Forelimb muscle (tissue), 1 donor: ENCODE measurements at places on chromosomes 11 and 22.

GRCh38 chr11:19976281-19976941 is 183.9 kb downstream of the DBX1 start:
- no peak for DNase-seq

DNA sequence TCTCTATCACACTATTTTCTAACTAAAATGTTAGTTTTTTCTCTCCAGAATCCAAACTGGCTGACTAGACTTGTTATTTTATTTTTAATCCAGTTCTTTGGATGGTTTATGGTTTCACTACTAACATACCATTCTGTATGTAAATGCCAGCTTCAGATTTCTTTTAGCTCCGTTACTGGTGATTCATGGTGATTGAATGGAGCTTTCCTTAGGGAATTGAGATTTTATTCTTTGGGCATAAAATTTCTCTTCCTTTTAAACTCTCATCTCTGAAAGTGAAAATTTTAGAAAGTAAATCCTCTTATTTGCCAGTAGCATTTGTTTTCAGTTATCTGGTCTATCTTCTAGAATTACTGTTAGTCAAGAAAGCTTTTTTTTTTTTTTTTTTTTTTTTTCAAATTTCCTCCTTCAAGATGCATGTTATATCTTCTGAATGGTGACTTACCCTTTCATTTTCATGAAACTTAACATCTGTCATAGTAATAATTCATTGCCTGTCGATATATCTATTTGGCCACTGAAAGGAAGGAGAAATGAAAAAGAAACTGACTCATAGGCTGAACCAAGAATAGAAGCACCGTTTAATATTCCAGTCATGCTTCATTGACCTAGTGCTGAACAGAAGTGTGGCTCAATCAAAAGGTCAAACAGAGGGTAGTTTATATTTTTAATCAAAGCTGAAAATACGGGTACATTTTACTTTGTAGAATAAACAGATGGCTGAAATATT is 6.4 kb downstream of the ENDOD1 start:
- no peak for DNase-seq

- DNase-seq, result no peak
These were observed 17.1 kb downstream of the MAFF start for GRCh38 chr22:38218661-38219622.

GRCh38 chr11:34155757-34156062 is 50.3 kb downstream of the NAT10 start:
- DNase-seq, result no peak

DNA sequence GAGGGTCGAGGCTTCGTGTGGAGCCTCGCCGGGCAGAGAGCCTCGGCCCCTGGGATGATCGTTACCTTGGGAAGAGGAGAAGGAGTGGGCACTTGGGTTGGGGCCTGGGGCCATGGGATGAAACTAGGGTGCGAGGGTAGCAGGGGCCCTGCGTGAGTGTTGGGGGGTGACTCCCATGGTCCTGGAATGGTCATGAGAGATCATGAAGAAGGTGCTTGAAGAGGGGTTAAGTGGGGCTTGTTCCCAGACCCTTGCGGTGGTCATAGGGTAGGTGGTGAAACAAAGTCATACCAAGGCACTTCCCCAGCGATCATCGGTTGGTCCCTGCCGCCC is 284 bp downstream of the CCS start:
- DNase-seq, result no peak

- DNase-seq, result no peak
These were observed 3.1 kb upstream of the TNNT3 start for GRCh38 chr11:1916132-1916985.
